Stimulated activated CD8-positive, alpha-beta memory T cell treated with anti-CD3 and anti-CD28 coated beads, Interleukin-7, amount 100 ng/mL, for 1 hour (primary cell): ENCODE measurements at places on chromosomes 1 and 21.

GRCh38 chr1:112253366-112253765, 142.6 kb upstream of the CTTNBP2NL start:
- no peak for DNase-seq

DNA sequence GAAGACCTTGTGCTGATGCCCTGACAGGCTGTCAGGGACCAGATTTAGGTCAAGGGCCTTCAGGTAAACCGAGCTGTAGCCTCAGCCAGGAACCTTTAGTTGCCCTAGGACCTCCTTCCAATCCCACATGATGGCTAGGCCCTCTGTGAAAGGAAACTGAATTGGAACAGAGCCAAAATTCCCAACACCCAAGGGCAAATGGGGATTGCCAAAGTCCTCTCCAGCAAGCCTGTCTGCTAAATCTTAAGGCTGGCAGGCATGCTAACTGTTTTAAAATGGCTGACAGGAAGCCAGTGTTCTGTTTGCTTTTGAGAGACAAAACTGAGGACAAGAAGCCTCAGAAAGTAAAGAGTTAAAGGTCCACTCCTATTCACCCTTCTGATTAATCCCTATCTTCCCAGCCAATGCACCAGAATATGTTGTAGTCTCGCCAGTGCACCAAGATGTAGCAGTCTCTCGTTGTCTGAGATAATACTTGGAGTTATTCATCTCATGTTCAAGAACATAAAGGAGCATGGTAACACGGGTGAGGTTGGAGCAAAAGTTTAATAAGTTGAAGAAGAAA, 35.1 kb downstream of the MSTO1 start:
- DNase-seq: no peak

GRCh38 chr1:72009173-72010093, 272.9 kb downstream of the NEGR1 start:
- DNase-seq: no peak

GRCh38 chr1:115067161-115067859, 22.0 kb downstream of the TSPAN2 start:
- DNase-seq: no peak

GRCh38 chr1:233883671-233884070, 20.8 kb upstream of the SLC35F3 start:
- no peak for DNase-seq

GRCh38 chr1:1926346-1926811, 7.3 kb upstream of the TMEM52 start:
- no peak for DNase-seq

DNA sequence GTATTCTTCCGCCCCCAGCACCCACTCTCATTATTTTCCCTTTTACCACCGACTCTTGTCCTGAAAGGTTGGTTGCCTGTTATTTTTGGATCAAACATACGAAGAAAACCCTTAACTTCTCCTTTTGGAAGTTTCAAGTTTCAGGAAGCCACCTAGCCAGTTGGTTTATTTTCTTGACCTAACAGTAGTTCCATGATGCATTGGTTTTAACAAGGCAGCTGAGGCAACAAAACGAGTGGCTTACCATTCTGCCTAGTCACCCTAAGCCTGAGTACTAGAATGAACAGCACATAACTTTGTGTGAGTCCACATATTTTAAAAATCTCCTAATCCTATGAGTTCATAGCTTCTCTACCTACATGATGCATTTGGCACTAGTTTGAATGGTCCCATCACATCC, 28.9 kb downstream of the OLFM3 start:
- no peak for DNase-seq

GRCh38 chr1:212582291-212582690, 26.3 kb upstream of the ATF3 start:
- no peak for DNase-seq

DNA sequence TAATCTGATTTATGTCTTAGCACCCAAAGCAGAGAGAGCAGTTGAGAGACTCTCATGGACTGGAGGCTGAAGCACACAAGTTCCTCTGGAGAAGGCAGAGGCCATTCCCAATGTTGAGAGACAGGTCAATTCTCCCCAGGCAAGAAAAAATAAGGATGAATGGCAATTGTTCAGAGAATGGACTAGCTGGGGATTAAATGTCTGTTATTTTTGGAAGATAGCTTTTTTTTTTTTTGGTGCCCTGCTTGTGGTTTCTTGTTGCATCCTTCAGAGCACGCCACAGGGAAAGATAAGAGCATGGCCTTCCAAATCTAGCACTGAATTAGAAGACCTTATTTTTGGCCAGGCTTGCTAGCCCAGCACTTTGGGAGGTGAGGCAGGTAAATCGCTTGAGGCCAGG, 65.6 kb upstream of the ERRFI1 start:
- no peak for DNase-seq

GRCh38 chr21:37538971-37539590, 172.5 kb downstream of the DYRK1A start:
- DNase-seq: no peak

- no peak for DNase-seq
Measured at GRCh38 chr1:210200124-210200736, 32.4 kb upstream of the SERTAD4 start.

- no peak for DNase-seq
Measured at GRCh38 chr1:51877434-51878307, 856 bp downstream of the NRDC start.

DNA sequence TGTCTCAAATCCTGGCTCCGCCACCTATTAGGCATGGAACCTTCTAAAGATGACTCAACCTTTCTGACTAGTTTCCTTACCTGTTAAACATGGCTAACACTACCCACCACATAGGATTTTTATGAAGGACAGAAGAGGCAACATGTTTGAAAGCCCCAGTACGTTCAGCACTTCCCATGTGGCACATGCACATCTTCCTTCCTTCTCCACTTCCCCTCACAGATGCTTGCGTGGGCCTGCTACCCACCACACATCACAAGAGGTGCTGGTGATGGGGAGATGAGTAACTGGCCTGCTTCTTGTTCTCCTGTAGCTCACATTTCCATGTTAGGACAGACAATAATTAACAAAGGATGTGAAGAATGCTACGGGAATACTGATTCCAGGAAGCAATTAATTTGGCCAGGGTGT, 7.1 kb downstream of the ZBTB21 start:
- no peak for DNase-seq

DNA sequence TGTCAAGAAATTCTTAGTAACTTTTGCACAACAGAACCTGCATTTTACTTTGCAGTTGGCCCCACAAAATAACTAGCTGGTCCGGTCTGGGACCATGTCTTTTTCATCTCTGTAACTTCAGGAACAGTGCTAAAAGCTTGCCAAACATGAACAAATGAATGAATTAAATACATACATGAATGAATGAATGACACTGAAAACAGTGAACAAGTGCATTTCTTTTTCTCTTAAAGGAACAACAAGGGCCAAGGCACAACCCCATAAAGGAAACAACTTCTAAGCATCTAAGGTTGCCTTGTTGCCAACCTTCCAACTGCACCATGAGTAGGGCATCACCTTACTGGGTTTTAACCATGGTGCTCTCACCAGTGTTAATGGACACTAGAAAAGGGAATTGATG, 534.4 kb upstream of the PKN2 start:
- DNase-seq: no peak

DNA sequence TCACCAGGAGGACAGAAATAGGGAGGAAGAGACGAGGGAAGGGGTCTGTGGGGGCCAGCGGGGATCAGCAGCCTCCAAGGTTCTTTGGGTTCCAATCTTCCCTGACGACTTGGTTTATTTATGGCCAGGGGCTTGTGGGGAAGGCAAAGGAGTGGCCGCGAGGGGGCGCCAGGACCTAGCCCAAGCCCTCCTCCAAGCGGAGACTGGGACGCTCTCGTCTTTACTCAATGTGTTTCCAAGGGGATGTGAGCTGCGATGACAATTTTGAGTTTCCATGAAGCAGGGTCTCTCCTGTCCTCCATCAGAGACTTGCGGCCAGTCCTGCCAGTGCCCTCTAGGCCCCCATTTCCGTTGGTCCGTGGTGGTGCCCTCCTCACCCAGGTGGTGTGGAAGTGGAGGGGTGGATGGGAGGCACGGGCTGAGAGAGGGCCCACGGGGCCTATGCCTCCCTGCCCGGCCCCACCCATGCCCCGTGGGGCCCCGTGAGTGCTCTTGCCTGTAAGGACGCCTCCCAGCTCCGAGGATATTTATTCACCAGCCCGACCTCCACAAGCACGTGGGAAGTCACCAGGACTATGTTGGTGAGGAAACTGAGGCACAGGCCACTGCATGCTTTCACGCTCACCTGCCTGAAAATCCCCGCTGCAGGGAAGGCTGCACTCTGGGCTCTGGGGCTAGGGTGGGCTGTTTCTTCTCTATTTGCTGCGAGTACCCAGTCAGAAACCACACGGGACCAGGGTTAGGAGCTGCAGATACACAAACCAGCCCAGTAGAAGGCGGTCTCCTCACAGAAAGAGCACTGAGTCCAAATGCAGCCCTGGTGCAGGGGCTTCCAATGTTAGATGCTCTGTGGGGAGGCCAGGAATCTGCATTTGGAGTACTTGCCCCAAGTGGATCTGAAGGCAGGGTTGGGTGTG, 26.5 kb downstream of the DMRTB1 start:
- peak; percentile 28 for DNase-seq

GRCh38 chr1:9195651-9196050, 38.9 kb upstream of the H6PD start:
- DNase-seq: no peak

DNA sequence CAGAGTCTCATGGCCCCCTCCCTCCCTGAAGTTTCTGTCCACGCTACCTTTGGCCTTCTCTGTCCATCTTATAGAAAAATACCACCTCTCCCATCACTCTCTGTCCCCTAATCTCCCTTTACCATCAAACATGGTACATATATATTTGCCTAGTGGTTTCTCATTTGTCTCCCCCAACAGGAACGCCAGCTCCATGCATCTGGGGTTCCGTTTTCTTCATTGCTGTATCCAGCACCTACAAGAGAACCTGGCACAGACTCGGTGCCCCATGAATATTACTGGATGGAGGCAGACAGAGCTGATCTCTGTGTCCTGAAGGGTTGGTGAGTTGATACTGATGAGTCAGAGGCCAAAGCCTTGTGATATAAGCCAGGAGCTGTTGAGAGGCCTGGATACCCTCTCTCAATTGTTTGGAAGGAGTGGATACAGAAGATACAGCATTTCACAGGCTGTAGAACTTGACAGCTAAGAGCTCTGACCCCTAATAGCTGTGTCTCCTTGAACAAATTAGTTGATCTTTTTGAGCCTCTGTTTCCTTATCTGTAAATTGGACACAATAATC, 21.9 kb downstream of the HEYL start:
- DNase-seq: no peak

GRCh38 chr1:2415801-2416208, 3.4 kb upstream of the PEX10 start:
- DNase-seq: no peak

DNA sequence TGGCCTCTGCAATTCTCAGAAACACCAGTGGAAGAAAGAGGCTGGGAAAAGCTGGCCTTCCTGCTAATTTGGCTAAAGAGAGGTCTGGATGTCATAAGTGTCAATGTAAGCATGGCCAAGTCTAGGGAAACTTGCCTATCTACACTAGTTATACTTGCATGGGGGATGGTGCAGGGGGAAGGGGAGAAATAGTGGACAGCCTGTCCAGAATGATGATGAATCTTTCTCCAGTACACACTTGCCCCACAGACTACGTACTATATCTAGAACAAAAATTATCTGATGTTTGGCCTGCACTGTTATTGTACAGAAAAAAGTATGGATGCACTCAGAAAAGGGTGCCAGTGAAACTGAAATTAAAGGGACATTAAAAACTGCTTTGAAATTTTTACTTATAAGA, 114.5 kb downstream of the SLC25A24 start:
- DNase-seq: no peak

DNA sequence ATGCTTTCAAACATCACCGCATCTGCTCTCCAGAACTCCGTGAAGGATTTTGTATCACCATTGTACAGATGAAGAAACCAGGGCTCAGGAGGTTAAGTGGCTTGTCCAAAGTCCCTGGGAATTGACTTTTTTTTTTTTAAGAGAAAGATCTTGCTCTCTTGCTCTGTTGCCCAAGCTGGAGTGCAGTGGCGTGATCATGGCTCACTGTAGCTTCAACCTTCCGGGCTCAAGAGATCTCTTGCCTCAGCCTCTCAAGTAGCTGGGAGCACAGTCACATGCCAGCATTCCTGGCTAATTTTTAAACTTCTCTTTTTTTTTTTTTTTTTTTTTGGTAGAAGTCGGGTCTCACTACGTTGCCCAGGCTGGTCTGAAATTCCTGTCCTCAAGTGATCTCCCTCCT, 6.9 kb upstream of the TAS1R2 start:
- no peak for DNase-seq

GRCh38 chr1:36349839-36350238, 26.4 kb upstream of the EVA1B start:
- DNase-seq: no peak

GRCh38 chr21:34707876-34708325, 39.1 kb downstream of the CLIC6 start:
- no peak for DNase-seq

- DNase-seq: no peak
Measured at GRCh38 chr21:43311301-43311817, 115.6 kb downstream of the SIK1 start.

DNA sequence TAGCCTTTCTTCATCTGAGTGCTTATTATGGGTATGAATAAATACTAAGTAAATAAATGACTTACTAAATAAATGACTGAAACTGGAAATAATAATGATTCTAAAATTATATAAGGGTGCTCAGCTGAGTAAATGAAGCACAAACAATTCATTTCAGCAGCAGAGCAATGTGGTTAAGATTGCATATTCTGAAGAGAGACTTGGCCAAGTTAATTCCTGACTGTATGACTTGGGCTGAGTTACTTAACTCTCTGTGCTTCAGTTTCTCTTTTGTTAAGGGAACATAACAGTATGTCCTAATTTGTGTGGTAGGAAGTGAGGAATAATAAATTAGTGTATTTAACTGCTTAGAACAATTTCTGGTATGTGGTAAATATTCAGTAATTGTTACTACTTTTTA, 19.1 kb downstream of the AGL start:
- no peak for DNase-seq

- no peak for DNase-seq
Measured at GRCh38 chr1:84912726-84913554, 19.9 kb upstream of the LPAR3 start.

DNA sequence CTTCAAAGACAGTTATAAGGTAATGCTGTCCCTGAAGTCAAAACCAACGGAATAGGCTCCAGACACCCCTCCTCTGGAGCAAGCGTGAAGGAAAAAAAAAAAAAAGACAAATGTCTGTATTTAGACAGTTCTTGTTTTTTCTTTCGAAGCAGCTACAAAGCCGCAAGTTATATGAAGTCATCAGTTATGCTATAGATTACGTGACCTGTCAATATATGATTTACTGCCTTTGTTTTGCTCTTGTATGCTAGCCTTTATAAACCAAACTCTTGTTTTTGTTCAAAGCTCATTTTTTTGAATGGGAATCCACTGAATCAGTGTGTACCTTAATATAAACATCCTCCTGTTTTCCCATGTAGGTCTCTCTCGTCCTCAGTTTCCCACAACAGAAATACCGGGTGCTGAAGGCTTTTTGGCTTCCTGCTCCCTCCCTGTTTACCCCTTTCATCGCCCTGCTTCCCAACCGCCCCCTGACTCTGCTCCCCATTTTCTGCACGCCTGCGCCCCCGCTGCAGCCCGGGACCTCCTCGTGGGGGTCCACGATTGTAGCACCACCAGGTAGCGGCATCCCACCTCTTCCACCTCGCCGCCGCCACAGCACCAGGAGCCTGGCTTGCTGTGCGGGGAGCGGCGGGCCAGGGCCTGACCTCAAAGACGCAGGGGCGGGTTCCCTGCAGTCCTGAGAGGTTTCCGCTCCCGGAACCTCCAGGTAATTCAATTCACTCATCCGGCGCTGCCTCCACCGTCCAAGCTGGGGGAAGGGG, 5.2 kb upstream of the ZNF678 start:
- DNase-seq: no peak
